ENCODE measurements at places on chromosomes 5 and 9.

DNA sequence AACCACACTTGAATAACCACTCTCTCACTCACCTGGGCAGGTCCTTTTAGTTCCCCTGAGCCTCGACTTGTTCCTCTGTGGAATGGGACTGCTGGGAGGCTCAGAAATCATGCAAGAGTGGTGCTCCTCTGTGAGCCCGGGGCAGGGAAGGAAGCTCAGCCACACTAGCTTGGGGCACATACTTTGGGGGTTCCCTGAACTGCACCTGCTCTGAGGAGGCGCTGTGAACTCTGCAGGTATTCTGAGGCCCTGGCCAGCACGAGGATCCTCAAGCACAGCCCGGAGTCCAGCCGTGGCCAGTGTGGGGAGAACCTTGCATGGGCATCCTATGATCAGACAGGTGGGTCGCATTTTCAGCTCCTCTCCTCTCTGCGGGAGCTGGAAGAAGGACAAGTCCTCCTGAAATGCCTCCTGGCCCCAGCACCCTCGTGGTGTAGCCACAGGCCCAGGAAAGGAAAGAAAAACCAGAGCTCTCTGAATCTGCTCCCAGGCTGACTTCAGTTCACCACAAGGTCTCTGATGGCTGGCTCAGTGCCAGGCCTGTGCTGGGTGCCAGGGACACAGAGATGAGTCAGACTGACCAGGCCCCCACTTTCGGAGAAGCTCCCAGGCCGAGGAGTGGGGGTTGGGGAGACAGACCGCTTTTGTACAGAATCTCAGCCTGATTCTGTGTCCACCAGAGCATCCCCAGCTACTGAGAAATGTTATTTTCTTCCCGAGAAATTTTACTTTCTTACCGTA lies 11.9 kb downstream of the GLIPR2 start:
- no peak for DNase-seq

GRCh38 chr5:36360307-36360706 lies 58.6 kb upstream of the RANBP3L start:
- no peak for DNase-seq

DNA sequence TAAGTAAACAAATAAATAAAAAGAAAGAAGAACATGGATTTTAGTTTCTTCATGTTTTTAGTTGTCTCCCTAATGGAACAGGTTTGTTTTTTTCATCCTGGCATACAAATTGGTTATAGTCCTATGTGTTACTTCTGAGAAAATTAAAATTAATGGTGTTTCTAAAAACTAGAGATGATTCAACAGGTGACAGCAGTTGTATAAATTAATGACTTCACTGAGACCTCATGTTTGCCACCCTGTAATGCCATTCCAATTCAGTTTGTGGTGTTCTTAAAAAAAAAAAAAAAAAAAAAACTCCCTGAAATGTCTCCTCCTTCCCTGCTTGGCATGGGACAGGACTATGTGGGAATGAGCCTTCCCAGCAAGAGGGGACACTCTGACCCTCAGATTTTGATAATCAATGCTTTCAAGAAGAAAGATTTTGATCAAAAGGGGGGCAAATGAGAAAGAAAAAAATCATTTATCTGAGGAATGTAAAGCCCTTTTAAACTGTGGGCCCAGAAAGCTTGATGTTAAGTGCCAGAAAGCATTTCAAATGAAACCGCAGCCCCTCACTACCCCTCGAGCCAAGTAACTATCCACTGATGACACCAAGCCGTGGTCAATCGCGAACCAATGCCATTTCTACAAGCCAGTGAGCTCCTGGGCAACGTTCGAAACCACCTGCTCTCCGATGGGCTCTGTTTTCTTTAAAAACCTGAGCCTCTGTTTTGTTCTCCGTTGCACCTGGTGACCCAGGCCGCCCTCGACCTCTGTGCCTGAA lies 941 bp downstream of the EXD3 start:
- no peak for DNase-seq

GRCh38 chr5:76086095-76086494 lies 2.9 kb downstream of the SV2C start:
- no peak for DNase-seq

GRCh38 chr5:75335952-75336614 lies 937 bp upstream of the HMGCR start:
- DNase-seq = peak; percentile 79

DNA sequence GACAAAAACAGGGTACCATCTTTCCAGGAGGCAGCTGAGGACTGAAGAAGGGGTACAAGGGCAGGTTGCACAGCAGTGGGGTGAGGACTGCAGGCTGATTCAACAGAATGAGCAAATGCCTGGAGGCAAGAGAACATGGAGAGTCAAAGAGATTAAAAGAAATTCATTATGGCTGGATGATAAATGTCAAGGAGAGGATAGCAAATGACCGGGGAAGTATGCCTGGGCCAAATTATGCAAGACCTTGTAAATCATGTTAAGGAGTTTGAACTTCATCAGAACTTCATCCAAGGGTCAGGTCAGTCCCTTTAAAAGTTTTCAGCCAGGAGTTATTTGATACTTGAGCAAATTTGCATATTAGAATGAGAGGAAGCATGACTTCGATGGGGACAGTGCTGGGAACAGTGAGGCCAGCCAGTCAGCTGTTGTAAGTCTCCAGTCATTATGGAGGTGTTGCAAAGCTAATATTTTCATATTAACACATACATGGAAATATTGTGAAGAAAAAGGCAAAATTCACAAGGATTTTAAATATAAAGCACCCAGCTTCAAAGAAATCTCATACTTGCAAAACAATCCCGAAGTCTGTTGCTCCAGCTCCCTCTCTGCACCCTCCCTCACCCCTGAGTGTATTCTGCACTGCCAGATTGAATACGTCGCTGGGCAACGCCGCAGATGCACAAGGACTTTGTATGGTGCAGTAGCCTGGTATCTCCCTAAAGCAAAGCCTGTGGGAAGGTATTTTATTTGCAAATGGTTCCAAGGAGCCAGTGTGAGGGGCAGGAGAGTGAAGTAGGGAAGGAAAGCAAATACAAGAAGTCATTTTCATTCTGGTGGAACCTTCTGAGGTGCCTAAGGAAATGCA lies 509.8 kb upstream of the TLE4 start:
- DNase-seq = no peak

- no peak for DNase-seq
Measured at GRCh38 chr5:173816728-173817127, 71.4 kb upstream of the CPEB4 start.

DNA sequence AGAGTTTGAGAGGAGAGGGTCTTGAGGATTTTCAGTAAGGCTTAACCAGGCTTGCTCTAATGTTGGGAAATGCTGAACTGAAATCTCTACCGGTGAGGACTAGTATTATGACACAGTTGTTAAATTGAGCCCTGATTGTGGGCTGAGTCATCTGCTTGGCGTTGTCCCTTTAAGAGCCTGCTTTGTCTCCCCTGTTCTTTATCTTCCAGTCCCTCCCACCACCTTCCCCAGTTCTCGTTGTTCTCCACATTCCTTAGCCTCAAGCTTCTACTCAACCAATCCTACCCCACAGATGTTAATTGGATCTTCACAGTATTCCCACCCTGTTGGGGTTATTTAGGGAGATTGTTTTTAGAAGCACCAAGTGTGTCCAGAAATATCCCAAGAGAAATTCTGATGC lies 57.6 kb downstream of the ANKRD55 start:
- peak; percentile 81 for DNase-seq

- DNase-seq = no peak
Measured at GRCh38 chr9:607417-607816, 234.1 kb upstream of the DMRT1 start.

GRCh38 chr5:127754259-127754658 lies 51.1 kb downstream of the CCDC192 start:
- DNase-seq = peak; percentile 57

GRCh38 chr9:106707738-106708474 lies 155.1 kb upstream of the ZNF462 start:
- no peak for DNase-seq

GRCh38 chr5:18544421-18544820 lies 910.2 kb downstream of the TAF11L14 start:
- no peak for DNase-seq

DNA sequence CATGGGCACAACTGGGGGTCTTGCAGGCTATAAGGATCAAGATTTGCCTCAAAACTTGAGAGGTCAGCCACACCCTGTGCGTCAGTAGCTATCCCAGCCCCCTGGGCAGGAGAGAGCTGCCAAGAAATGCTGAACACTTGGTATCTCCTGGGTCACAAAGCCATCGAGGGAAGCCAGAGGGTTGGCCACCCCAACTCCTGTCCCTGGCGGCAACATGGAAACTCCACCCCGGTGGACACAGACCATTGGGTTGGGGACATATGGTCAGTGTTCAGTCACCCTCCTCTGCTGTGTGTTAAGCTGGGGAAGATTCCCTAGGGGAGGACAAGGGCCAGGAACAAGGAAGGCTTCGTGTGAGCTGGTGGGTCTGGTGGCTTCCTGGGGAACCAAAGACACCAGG lies 140.6 kb downstream of the C5orf15 start:
- DNase-seq = no peak

Data from islet precursor cell (in vitro differentiated cells).